Neuronal stem cell (in vitro differentiated cells): ENCODE measurements at places on chromosomes 6 and 20.

DNA sequence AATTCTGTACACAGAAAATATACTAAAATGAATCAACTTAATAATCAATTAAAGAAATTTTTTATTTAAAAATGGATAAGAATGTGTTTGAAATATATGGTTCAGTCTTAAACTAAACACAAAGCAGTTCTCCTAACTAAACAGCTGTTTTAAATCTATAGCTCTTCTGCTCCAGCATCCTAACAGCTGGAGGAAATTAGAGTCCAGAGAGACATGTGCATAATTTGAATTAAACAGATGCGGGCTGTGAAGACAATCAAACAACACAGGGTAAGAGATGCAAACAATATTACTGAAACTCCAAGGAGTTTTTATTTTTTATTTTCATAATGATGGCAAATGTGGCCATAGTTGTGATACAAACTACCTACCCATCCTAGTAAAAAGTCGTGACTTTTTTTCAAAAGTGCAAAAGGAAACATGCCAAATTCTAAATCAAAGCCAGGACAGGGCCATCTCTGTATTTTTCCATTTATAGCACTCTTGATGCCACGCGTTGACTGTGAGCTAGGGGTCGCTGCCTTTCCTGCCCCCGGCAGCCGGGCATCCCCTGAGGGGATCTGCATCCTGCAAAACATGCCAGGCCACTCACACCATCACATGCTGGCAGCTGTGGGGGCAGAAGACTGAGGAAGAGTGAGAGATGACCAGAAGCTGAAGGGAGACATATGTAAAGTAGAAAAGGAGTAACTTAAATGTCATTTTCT lies 310.6 kb downstream of the PRKN start:
- DNase-seq = no peak

DNA sequence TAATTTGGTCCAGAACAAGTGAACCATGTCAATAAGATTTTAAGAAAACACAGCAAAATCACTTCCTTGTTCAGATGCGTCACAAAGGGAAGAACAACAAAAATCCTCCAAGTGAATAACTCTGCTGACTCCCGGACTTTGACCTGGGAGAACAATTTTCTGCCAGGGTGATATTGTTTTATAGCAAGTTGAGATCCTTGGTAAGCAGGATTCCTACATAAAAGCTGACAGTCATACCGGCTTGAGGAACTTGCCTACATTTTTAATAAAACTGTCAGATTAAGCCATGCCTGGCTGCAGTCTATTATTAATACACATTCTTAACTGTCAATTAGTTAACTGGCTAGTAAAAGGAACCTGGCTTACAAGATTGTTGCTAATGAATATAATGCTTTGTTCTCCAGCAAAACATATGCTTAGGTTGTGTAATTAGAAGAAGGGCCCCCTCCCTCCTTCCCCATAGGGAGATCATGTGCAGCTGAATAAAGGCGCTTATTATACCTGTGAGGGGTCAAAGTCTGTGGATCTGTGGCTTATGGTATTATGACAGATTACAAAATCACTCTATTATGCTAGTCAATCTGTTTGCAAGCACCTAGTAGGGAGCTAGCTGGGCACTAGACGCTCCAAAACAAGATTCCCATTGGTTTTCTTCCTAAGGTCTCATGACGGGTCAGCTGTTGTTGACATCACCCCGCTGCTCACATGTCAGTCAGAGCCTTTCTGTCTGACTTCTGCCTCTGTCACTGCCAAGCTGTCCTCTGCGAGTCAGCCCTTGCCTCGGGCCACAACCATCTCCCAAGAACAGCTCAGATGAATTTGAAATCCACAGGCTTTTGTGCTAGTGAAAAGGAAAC lies 44.6 kb upstream of the SEC63 start:
- no peak for DNase-seq

- DNase-seq = no peak
These were observed 396.9 kb downstream of the ZFAND3 start for GRCh38 chr6:38216451-38216850.

DNA sequence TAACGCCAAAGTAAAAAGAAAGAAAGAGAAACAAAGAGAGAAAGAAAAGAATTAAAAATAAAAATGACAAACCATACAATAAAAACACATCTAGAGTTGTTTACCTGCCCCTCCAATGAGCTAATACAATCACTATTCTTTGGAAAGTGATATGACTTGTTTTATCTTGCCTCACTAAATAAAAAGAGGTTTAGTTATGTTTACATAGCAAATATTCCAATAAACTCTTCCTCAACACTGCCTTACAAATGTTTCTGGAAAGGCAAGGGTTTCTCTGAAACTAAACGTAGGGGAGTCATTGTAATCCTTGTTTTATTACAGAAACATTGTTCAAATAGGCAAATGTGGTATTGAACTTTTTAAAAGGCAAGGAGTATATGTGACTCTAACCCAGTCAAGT lies 396.2 kb downstream of the EPM2A start:
- DNase-seq = no peak

DNA sequence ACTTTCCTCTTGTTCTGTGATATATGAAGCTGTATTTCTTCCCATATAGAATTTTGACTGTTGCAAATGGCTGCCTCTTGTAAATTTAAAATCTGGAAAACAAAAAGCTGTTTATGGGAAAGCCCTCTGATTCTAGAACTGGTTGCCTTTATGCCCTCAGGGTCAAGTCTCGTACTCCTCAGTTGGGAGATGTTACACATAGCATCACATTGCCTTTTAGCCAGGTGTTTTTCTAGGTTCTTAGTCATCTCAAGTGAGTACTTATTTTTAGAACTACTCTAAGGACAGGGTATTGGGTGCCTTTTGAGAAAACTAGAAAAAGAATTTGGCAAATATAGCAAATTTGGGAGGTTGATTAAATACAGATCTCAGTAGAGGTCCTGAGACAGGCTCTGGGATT lies 58.5 kb downstream of the ANKS1A start:
- DNase-seq = no peak

DNA sequence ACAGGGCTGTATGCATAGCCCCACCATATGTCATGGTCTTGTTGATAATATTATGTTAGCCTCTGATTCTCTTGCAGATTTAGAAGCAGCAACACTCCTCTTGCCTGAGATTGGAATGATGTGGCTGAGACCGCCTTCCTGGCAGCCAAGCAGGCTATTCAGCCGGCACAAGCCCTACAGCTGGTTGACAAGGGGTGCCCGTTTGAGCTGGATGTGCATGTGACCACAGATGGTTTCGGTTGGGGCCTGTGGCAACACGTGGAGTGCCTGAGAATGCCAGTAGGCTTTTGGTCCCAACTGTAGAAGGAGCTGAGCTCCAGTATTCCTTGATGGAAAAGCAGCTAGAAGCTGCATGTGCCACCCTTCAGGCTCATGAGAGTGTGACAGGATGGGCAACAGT lies 303.6 kb upstream of the POU3F2 start:
- DNase-seq = no peak

DNA sequence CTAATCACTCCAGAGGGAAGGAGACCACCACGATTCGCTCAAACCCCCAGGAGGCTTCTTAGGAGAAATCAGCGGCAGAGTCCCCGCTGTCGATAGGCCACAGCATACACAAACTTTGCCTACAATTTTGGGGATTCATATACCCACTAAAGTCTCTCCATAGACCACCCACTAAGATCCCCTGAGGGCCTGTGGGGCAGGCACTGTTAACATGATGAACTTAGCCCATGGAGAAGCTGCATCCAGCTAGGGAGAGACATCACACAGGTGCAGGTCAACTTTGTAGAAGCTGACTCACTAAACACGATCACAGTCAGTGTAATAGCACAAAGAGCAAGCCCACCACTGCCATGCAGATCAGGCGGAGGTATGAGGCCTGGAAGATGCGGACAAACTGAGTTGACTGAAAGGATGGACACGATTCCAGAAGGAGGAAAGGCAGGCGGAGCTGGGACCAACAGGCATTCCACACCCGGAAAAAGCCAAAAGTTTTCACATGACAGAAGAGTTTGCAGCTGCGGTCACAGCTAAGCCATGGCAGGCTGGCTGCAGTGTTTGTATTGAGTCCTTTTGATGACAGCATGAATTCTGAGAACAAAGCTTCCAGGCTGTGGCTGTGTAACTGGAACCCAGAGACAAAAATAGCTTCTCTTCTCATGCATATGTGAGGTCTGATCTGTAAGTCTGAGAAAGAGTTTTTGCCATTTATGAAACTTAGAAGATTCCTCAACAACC lies 75.7 kb upstream of the QKI start:
- no peak for DNase-seq

GRCh38 chr6:24600903-24601302 lies 45.1 kb downstream of the KIAA0319 start:
- no peak for DNase-seq

- DNase-seq = no peak
These were observed 176.4 kb downstream of the SOX4 start for GRCh38 chr6:21769968-21770367.

DNA sequence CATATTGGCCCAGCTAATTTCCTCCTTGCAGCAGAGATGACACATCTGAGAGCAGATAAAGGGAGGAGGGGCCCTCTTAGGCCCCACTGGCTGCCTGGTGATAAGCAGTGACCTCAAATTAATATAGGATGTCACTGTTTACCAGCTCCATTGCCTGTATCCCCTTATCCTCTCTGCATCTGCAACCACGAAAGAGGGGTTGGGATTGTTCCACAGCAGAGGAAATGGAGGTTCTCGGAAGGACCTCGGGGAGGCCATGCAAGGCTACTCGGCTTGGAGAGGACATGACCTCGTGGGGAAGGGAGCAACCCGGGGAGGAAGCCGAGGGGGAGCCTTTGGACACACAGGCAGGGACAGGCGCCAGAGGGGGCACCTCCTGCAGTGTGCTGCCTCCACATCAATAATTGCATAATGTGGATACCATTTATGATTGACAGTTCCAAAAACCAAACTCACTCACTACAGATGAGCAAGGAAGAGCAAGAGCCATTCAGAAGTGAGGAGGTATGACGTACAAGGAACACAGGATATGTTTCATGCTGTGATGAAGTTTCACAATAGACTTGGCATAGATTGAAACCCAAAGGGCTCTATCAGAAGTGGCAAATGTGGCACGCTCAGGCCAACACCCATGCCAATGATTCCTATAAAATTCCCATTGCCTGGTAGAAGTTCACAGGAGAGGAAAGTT lies 177.2 kb upstream of the RNF24 start:
- DNase-seq = no peak
